SJCRH30 (cell line): ENCODE measurements at places on chromosomes 5 and 9. TPM values are rescaled to one million over a fixed set of nuclear protein-coding genes. Genes with fewer than 3 reads are reported as not detected.

Gene IL31RA
- total RNA-seq, result 0.18 TPM in 1 of 2 replicates, not detected in the other

Gene NR4A3
- 0.13 and 0.32 TPM in 2 replicates for total RNA-seq

Gene ZNF169
- total RNA-seq, result 3.0 and 4.1 TPM in 2 replicates

Gene PCDHGC5
- total RNA-seq, result 1.3 and 2.8 TPM in 2 replicates

Gene PAEP
- total RNA-seq, result not detected in 2 replicates

Gene TTC16
- not detected in 2 replicates for total RNA-seq

Gene TTC39B
- 2.2 and 2.4 TPM in 2 replicates for total RNA-seq

Gene NDOR1
- 12.5 and 17.2 TPM in 2 replicates for total RNA-seq

Gene PCDHB13
- total RNA-seq, result 3.0 and 3.2 TPM in 2 replicates

Gene IPO11
- total RNA-seq, result 35.2 and 38.4 TPM in 2 replicates

Gene FAM81B
- total RNA-seq, result not detected in 2 replicates

Gene ECSCR
- 0.14 TPM in 1 of 2 replicates, not detected in the other for total RNA-seq

Gene CTSV
- 19.8 and 21.0 TPM in 2 replicates for total RNA-seq

Gene PLAC8L1
- total RNA-seq, result 0.33 TPM in 1 of 2 replicates, not detected in the other

Gene MORN5
- not detected in 2 replicates for total RNA-seq

Gene STKLD1
- 1.7 and 1.8 TPM in 2 replicates for total RNA-seq

Gene PCDHGA1
- 3.5 and 3.6 TPM in 2 replicates for total RNA-seq

Gene PCDHA9
- total RNA-seq, result 0.02 TPM in 1 of 2 replicates, not detected in the other

Gene MYO10
- total RNA-seq, result 9.3 and 9.4 TPM in 2 replicates

Gene BAAT
- total RNA-seq, result 0.10 TPM in 2 replicates

Gene DMRT3
- not detected in 2 replicates for total RNA-seq

Gene ADGRV1
- total RNA-seq, result 13.1 and 21.4 TPM in 2 replicates

Gene CYLC2
- not detected in 2 replicates for total RNA-seq

Gene OR1N2
- not detected in 2 replicates for total RNA-seq

Gene ADAMTS2
- not detected in 2 replicates for total RNA-seq

Gene PCDHA12
- not detected in 2 replicates for total RNA-seq

Gene EQTN
- total RNA-seq, result not detected in 2 replicates

Gene NR5A1
- not detected in 2 replicates for total RNA-seq

Gene SLC6A7
- not detected in 2 replicates for total RNA-seq

Gene ARL14EPL
- 0.06 and 0.66 TPM in 2 replicates for total RNA-seq
